ENCODE measurements at places on chromosomes 16 and 17. TPM values are rescaled to one million over a fixed set of nuclear protein-coding genes. Genes with fewer than 3 reads are reported as not detected.

Gene KRT222
- total RNA-seq, result not detected

Gene SULT1A1
- total RNA-seq, result 5.2 TPM

Gene ZNF785
- 7.1 TPM for total RNA-seq

Gene CACNG3
- total RNA-seq, result not detected

Gene RDM1
- total RNA-seq, result 0.16 TPM

Gene GNGT2
- total RNA-seq, result not detected

Gene EME2
- total RNA-seq, result 6.3 TPM

Gene DNAI2
- total RNA-seq, result not detected

Gene NUDT7
- 5.5 TPM for total RNA-seq

Gene TP53TG3C
- not detected for total RNA-seq

Gene MYOCD
- 0.32 TPM for total RNA-seq

Gene TEKT1
- not detected for total RNA-seq

Gene TMC6
- total RNA-seq, result 0.47 TPM

Gene SERPINF2
- total RNA-seq, result 0.17 TPM

Gene TNFRSF13B
- not detected for total RNA-seq

Gene ST6GALNAC2
- total RNA-seq, result 1.4 TPM

Gene PPY
- total RNA-seq, result not detected

Gene OR1G1
- total RNA-seq, result not detected

Gene MT1G
- total RNA-seq, result not detected

Gene WDR45B
- 40.9 TPM for total RNA-seq

Gene TEDC2
- 0.34 TPM for total RNA-seq

Gene CHMP1A
- 89.5 TPM for total RNA-seq

Gene SMTNL2
- 0.47 TPM for total RNA-seq

Gene OTOP2
- not detected for total RNA-seq

Gene QRICH2
- 5.5 TPM for total RNA-seq

Gene ANKRD40CL
- not detected for total RNA-seq

Gene VASN
- total RNA-seq, result 98.9 TPM

Gene HAS3
- total RNA-seq, result 0.69 TPM

Gene PIRT
- total RNA-seq, result not detected

Gene TMIGD1
- total RNA-seq, result not detected

Gene PRCD
- 11.2 TPM for total RNA-seq

Gene IQCK
- total RNA-seq, result 5.5 TPM

Gene ADAP2
- 1.3 TPM for total RNA-seq

Gene CHMP6
- total RNA-seq, result 9.8 TPM

Measured in bronchial smooth muscle cell (primary cell).